Umbilical cord (tissue), 2 donors: ENCODE measurements at places on chromosomes 3 and 15. TPM values are rescaled to one million over a fixed set of nuclear protein-coding genes. Genes with fewer than 3 reads are reported as not detected.

The SMCO1 gene
- not detected for total RNA-seq

The PLA2G4E gene
- total RNA-seq, result 0.72 TPM

The TTLL13 gene
- total RNA-seq, result not detected

DNA sequence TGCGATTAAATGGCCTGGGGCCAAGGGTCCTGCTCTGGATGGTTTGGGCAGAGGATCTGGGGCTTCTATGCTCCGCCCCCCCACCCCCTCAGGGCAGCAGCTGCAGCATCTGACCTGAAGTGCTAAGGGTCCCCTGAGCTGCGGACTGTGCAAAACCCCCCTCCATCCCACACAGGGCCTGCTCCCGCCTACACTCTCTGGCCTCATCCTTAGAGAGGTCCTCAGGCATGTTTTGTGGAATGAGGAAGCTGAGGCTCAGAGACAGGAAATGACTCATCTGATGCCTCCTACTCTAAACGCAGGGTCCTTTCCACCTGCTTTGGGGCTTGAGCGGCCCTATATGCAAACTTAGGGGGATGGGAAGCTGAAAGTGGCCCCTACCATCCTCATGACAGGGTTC is 59.5 kb upstream of the CTSH start:
- peak; percentile 78 for DNase-seq

GRCh38 chr3:87761341-87761740 is 297.5 kb downstream of the CGGBP1 start:
- DNase-seq, result no peak

GRCh38 chr3:169509780-169510692 is 153.5 kb downstream of the MECOM start:
- no peak for DNase-seq

GRCh38 chr15:66936861-66937582 is 128.4 kb upstream of the SMAD3 start:
- peak; percentile 62 for DNase-seq

- peak; percentile 15 for DNase-seq
Measured at GRCh38 chr3:47227678-47228077, 54.9 kb downstream of the KIF9 start.

GRCh38 chr3:24182756-24183155 is 237.7 kb downstream of the NR1D2 start:
- DNase-seq, result peak; percentile 9

- DNase-seq, result peak; percentile 8
Measured at GRCh38 chr3:114179575-114179974, 723 bp upstream of the DRD3 start.

DNA sequence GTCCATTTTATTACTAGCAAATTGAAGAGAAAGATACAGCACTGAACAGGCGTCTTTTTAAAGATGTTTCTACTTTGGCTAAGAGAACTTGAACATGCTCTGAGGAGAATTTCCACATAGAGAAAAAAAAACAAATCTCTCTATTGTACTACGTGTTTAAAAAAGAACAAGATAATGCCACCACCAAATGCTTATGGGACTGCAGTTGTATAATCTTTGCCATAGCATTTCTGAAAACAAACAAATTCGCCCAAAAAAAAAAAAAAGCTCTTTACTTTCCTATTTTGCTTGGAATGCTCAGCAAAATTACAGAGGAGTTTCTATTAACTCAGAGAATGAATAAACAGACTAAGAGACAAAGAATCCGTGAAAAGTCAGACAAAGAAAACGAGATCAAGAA is 114.2 kb downstream of the CNTN3 start:
- DNase-seq, result no peak

GRCh38 chr3:188349351-188349901 is 195.5 kb downstream of the LPP start:
- DNase-seq, result peak; percentile 58
